ENCODE measurements at places on chromosomes 5 and 9.

DNA sequence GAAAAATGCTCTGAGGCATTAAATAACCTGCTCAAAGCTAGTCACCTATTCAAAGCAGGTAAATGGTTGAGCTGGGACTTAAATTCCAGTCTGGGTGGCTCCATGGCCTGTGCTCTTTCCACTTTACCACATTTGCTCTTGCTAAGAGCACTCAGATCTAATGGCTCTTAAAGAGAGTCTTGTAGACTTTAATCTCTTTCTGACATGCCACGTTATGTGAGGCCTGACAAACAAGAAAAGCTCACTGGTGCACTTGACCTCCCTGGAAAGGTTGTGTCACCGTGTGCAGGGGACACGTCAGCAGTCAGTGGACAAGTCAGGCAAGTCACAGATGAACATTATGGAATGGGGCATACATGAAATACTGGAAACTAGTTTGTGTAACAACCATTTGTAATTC lies 129.9 kb upstream of the RPS23 start:
- no peak for DNase-seq

- no peak for DNase-seq
Observed at GRCh38 chr9:123250504-123250903, 17.9 kb downstream of the STRBP start.

DNA sequence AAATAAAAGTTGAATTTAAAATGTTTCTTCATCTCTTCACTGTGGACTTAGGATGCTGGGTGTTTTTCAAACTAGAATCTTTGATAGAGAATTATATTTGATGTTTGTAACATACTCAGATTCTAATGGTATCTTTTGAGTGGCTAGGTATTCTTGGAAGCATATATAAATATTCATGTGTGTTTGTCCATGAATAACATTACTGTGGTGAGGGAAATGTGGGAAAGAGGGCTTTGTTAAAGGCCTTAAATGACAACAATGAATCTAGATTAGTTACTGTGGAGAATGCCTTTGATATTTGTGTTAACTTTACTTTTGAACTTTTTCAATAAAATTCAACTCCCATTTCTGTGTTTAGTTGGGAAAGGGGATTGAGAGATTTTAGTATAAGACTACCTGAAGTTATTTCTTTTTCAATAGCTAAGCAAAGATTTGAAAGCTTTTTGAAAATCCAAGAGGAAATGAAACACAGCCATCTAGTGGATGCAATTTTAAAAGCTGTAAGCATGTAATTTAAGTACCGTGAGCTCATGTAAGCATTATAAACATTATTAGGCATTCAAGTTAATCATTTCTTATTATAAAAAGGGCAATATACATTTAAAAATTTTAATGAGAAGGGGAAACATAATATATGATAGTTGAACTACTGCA lies 69.6 kb downstream of the CCDC171 start:
- DNase-seq: no peak

- DNase-seq: no peak
Observed at GRCh38 chr9:83456226-83456625, 82.0 kb downstream of the FRMD3 start.

GRCh38 chr5:166369346-166369745 lies 1922.1 kb upstream of the WWC1 start:
- no peak for DNase-seq

DNA sequence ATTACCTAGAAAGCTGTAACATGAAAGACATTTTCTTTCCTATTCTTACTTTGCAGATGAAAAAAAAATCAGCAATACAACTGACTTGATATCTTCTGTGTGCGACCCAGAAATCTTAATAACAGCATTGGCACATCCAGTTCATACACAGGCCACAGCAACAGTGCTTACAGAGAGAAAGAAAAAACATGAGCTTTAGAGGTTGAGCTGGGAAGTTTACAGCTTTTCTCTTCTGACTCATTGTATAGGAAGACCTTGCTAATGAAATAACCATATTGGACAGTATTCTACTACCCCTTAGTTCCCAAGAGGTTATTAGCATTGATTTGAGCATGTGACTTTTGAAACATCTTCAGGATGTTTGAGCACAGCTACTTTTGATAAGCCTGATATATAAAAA lies 1033.4 kb upstream of the DMAC1 start:
- DNase-seq: no peak

DNA sequence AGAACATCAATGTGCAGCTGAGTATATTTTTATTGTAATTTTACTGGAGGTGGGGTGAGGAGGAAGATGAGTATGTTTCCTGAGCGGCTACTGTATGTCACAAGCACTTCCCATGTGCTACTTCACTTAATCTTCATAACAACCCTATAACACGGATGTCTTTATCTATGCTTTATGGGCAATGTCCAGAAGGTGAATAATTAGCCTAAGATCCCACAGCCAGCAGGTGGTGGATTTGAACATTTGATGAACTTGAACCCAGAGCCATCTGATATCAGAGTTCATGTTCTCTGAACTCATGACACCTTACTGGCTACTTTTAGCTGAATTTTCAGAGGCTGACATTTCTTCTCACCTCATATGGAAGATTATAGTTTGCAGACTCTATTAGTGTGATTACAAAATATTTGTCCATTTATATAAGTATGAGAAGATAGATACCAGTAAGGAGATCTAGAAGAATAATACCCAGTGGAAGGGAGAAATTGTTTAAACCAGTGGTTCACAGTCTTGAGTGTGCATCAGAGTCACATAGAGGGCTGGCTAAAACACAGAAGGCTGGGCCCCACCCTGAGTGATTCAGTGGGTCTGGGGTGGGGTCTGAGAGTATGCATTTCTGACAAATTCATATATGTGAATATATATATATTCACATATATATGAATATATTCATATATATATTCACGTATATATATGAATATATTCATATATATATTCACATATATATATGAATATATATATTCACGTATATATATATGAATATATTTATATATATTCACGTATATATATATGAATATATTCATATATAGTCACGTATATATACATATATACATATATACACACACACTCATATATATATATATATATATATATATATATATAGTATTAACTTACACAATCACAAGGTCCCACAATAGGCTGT lies 164.4 kb upstream of the NR3C1 start:
- DNase-seq: no peak

GRCh38 chr5:76325876-76326491 lies 77.1 kb upstream of the IQGAP2 start:
- peak; percentile 40 for DNase-seq

DNA sequence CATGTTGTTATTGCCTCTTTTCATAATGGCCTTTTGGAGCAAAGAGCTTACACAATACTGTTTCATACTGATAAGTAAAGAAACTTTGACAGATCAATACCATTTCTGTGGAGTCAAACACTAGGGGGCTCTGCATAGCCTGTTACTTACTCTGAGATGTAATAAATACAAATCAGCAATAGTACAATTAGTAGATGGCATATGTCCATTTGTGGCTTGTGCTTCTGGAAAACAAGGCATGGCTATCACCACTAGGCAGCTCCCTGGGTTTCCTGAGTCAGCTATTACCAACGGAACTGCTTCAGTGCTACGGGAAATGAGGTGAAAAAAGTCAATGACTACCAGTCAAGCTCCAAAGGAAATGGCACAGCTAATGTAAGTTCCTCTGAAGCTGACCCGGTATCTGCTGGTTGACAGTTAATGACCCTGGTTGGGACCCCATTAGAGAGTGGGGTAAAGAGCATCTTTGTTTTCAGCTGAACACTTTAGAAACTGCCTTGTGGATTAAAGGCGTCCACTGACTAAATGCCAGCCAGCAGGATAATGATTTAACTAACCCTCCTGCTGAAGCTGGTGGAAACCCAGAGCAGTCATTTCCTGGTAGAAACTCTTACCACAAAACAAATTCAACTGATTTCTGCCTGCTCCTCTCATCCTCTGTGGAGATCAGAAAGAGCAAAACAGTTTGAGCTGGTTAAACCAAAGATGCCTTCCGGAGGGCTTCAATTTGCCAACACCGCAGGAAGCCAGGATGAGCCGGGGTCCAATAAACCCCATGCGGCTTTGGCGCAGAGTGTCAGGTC lies 69.0 kb upstream of the FAM169A start:
- peak; percentile 38 for DNase-seq

GRCh38 chr5:173964506-173964905 lies 24.5 kb upstream of the C5orf47 start:
- no peak for DNase-seq

DNA sequence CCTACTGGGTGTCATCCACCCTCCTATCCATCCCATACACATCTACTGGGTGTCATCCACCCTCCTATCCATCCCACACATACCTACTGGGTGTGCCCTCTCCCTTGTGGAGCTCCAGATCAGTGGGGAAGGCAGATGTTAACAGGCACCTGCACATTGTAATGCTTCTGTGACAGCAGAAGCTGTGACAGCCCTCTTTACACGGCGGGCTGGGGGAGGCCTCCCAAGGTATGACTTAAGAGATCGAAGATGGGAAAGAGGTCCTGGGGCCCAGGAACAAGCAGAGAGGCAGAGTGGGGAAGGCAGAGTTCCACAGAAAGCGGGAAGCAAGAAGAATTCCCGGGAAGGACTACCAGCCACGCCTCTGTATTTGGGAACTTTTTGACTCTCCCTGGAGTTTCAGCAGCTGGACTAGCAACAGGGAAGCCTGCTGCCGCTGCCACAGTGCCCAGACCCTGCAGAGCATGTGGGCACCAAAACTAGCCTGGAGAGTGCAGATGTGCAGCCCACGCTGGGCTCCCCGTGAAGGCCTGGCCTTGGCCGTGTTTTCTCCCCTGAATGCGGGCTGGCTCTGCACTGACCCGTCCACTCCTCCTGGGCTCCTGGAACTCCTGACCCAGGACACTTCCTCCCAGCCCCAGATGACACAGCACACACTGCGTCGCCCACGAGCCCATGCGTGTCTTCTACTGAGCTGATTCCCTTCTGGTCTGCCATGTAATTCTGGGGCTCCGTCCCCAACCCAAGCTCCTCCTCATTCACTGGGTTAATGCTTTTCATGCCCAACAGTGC lies 9.3 kb downstream of the TOR1A start:
- DNase-seq: no peak

DNA sequence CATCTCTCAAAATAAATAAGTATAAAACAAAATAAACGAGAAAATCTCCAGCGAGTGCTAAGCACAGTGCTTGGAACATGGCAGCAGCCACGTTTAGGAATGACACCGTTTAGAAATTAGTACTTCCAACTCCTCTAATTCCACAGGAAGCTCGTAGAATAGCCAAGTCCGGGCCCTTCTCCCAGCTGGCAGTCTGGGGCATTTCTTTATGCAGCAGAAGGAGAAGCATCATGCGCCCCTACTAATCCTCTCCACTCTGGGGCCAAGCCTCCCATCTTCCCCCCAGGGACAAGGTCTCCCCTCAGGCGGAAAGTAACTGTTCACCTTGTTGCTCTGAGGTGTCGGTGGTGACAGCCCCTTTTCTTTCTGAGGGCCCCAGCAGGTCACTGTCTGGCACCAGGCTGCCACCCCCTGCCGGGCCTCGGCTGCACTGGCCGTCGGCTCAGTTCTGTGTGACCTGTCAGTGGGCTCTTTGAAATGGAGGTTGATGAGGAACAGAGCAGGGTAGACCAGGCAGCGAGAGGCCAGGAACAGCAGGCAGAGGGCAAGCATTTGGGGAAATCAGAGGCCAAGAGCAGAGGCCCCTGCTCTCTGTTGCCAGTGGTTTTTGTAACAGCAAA lies 113.5 kb upstream of the WWC1 start:
- DNase-seq: no peak

DNA sequence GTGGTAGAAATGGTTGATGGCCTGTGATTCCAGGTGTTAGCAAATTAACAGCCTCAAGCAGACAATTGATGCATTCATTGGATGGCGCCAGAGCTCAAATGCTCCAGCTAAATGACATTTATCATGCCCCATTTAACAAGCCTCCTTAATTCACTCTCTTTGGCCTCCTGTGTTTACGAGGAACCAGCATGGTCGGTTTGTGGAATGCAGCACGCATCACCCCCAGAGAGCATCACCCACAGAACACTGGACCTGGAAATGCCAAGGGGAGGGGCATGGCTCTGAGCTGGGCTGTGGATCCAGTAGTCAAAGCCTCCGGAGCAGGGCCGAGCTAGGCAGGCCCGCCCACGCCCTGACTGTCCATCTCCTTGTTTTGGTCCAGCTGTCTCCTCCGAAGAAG lies 434.0 kb downstream of the GADD45G start:
- no peak for DNase-seq

DNA sequence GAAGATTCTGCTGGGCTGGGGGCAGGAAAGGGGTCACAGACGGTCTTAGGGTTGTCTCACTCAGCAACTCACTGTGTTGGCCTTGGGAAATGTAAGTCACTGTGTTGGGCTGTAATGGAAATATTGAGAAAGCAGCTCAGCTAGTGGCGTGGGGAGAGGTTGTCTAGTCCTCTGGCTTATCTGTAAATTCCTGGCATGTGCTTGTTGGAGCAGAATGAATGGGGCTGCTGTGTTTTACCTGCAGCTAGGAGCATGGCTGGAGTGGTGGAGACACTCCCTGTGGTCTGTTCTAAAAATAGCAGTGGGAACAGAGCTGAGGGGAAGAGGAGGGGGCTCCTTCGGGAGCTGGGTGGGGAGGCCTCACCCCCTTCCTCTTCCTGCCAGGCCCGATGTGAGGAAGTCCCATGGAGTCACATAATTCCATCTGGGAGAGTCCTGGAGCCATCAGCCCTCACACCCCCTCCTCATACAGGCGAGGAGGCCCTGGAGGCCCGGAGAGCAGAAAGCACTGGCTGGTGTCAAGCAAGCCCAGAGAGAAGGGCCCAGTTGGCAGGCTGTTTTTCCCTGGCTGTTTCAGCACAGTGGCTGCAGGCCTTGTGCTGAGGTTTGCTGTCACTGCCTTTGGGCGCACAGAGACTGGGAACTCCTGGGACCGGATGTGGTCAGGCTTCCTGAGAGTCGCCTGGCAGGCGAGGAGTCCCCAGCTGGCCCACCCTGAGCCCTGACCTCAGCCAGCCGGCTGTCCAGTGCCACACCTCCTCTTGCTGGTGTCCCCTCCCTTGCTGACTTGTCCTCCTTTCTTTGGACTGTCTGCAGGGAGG lies 84.9 kb downstream of the RGS3 start:
- no peak for DNase-seq

DNA sequence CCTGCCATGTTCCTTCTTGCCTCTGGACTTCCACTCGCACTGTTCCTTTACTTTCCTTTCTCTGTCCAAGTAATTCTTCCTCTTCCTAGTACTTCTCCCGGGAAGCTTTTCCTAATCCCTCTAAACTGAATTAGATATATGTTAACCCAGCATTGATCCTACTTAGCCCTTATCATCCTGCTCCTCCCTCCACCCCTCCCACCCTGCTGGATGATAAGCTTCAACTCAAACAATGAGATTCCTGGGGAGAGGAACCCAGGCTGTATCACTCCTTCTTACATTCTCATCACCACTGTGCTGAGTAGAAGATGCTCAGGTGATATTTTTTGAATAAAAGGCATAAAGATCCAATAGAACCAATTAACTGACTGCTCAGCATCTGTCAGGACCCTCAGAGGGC lies 45.7 kb downstream of the CDK5RAP2 start:
- no peak for DNase-seq

- DNase-seq: no peak
Observed at GRCh38 chr5:78640662-78641474, 7.7 kb downstream of the LHFPL2 start.

Measured in T-cell (primary cell).